CD4-positive, CD25-positive, alpha-beta regulatory T cell (primary cell): ENCODE measurements at places on chromosomes 1 and 21. TPM values are rescaled to one million over a fixed set of nuclear protein-coding genes. Genes with fewer than 3 reads are reported as not detected.
A peak's percentile ranks its signal among the peaks of the same experiment; 100 is the strongest.

DDX59 gene
- 25.9 TPM for total RNA-seq

SPRR2B gene
- total RNA-seq, result not detected

YOD1 gene
- total RNA-seq, result 10.8 TPM

NEXN gene
- 1.1 TPM for total RNA-seq

OR10Z1 gene
- total RNA-seq, result not detected

SLC22A15 gene
- 0.17 TPM for total RNA-seq

DNA sequence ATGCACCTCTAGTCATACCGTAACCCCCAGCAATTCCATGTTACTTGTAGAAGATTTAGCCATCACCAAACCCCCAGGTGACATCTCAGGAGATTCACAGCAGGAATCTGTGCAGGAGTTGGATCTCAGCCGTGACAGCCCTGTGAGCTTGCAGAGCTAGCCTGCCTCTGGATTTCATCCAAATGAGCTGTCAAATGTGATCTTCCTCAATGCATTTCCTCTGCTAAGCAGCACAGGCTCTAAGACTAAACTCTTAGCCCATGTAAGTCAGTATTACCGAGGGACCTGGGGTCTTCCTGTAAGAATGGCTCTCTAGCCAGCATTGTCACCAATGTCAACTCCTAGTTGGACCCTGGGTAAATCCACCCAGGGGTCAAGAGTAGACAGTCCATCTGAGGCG lies 41.7 kb downstream of the UMODL1 start:
- H3K27me3 ChIP-seq, result peaks cover 1% of the 10 kb centered on the region
- peaks cover 13% of the 10 kb centered on the region for H3K4me1 ChIP-seq
- no peak overlapping the region for H3K27ac ChIP-seq

DNA sequence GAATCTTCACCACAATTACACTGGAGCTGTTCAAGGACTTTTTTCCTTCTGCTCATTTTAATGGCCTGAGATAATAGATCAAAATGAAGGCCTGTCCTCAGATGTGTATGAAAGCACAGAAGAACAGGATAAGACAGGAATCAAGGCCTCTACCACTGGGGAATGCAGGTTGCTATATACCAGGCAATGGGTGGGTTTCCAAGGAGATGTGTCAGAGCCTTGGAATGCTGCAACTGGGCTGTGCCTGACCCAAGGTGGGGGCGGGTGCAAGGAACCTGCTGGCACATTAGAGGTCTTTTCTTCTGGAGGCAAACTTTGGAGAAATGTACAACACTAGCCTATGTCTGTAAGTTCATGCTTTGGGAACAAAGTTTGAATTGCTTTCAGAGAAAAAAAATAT lies 21.7 kb upstream of the LAMC2 start:
- H3K4me1 ChIP-seq, result no peaks in the 10 kb centered on the region
- no peaks in the 10 kb centered on the region for H3K27me3 ChIP-seq
- DNase-seq, result no peak
- H3K4me3 ChIP-seq, result no peak overlapping the region
- no peaks in the 10 kb centered on the region for H3K36me3 ChIP-seq

DNA sequence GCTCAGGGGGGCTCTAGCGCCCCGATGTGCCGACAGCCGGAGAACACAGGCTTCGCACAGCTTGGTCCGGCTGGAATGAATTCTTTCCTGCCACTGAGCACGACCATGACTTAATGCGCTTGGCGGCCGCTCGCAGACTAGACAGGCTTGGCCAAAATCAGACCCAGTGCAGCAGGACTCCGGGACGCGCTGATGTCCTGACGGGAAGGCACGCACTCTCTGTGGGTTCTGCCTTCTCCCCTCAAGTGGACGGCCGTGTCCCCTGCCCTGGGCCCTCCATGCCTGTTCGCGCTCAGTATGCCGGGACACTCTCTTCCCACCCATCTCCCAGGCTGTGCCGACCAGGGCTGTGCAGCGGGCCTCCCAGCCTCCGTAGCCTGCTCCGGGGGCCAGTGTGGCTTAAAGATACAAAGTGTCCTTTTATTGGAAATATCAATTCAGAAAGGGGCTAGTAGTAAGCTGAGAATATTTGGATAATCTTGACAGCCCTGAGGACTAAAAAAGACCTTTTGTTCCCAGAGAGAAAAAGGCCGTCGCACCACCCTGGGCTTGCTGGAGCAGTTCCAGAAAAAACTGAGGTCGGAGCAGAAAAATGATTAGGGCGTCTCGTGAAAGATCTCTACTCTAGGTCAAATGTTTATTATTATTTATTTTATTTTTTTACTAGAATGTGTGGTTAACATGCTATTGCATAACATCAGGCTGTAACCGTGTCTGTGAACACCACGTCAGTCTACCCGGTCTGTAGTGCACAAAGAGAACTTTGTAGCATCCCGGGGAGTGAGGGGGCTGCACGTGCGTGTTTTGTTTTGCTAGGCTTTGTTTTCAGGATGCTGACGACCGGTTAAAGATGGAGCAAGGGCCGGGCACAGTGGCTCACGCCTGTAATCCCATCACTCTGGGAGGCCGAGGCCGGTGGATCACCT lies 88.1 kb upstream of the ARHGEF16 start:
- no peaks in the 10 kb centered on the region for H3K27me3 ChIP-seq
- DNase-seq, result no peak
- no peak overlapping the region for H3K4me3 ChIP-seq
- H3K27ac ChIP-seq, result no peak overlapping the region
- H3K36me3 ChIP-seq, result no peaks in the 10 kb centered on the region

DNA sequence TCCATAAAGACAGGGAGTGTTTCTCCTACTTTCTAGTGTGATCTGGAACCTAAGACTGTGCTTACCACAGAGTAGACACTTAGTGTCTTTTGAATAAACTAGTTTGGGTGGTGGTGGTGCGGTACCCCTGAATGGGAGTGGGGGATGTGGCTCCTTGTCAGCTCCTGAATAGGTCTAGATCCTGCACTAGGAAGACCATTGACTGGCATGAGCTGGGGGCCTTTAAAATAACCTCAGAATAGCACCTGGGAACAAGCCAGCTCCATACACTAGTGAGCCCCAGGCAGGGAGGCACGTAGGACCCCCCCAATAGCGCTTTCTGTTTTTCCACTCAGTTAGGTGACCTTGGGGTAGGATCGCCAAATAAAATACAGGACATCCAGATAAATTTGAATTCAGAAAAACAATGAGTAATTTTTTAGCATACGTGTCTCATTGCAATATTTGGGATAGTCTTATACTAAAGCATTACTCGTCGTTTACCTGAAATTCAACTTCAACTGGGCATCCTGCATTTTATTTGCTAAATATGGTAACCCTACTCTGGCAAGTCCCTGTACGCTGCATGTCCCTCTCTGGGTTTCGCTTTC lies 45.6 kb downstream of the AZIN2 start:
- no peaks in the 10 kb centered on the region for H3K36me3 ChIP-seq
- H3K27me3 ChIP-seq, result no peaks in the 10 kb centered on the region
- peak overlapping the region; percentile 95 for H3K27ac ChIP-seq

DNA sequence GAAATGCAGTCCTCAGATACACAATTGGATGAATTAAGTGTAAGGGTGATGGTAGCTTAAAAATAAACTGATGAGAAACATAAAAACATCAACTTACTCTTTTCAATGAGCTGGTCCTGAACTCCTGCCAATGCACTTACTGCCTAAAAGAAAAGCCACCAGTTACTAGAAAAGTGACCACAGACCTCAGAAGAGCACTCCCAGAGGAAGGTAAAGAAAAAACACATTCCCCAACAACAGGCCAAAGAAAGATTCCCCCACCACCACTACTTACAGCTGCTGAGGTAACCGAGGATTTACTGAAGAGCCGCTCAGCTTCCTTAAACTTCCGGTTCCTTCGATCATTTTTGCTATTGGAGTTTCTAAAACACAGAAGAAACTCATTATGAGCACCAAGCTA lies 5.4 kb downstream of the MEAF6 start:
- H3K27me3 ChIP-seq, result no peaks in the 10 kb centered on the region
- no peak overlapping the region for H3K4me3 ChIP-seq
- no peak for DNase-seq
- H3K4me1 ChIP-seq, result peaks cover 27% of the 10 kb centered on the region
- no peak overlapping the region for H3K27ac ChIP-seq

- H3K27ac ChIP-seq, result no peak overlapping the region
- peaks cover 12% of the 10 kb centered on the region for H3K4me1 ChIP-seq
- no peaks in the 10 kb centered on the region for H3K27me3 ChIP-seq
These were observed 119.6 kb upstream of the ERRFI1 start for GRCh38 chr1:8145545-8146202.

GRCh38 chr1:4986306-4986705 lies 331.9 kb downstream of the AJAP1 start:
- no peak for DNase-seq
- no peaks in the 10 kb centered on the region for H3K4me1 ChIP-seq
- no peak overlapping the region for H3K4me3 ChIP-seq
- no peaks in the 10 kb centered on the region for H3K27me3 ChIP-seq

- DNase-seq, result peak; percentile 23
- H3K27ac ChIP-seq, result no peak within 1 kb of the TSS
- H3K36me3 ChIP-seq, result no peaks in the 10 kb centered on the region
- no peaks in the 10 kb centered on the region for H3K4me1 ChIP-seq
These were observed at the start of gene C2CD2 for GRCh38 chr21:41953831-41954653. TSS of gene C2CD2 (minus strand) at chr21:41954018. CDS start at chr21:41953648, 370 bp downstream.

GRCh38 chr1:17929224-17929623 lies 174.1 kb downstream of the ACTL8 start:
- no peak overlapping the region for H3K4me3 ChIP-seq
- H3K27me3 ChIP-seq, result no peaks in the 10 kb centered on the region
- no peaks in the 10 kb centered on the region for H3K4me1 ChIP-seq
- H3K27ac ChIP-seq, result no peak overlapping the region

DNA sequence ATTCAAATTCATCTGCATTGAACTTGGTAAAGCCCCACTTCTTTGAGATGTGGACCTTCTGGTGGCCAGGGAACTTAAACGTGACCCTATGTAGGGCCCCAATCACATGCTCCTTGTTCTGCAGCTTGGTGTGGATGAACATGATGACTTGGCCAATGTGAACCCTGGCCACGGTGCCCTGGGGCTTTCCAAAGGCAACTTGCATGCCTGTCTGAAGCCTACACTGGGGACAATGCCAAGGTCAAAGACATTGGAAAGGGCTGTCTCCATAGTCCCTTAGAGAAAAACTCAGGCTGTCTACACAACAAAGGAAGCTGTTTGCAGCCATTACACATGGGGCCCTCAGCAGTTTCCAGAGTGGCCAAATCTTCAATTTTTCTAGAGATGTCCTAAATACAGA lies 8.9 kb upstream of the VPS13D start:
- H3K27me3 ChIP-seq, result no peaks in the 10 kb centered on the region
- DNase-seq, result no peak
- no peak overlapping the region for H3K27ac ChIP-seq
- no peaks in the 10 kb centered on the region for H3K4me1 ChIP-seq
- no peaks in the 10 kb centered on the region for H3K36me3 ChIP-seq

DNA sequence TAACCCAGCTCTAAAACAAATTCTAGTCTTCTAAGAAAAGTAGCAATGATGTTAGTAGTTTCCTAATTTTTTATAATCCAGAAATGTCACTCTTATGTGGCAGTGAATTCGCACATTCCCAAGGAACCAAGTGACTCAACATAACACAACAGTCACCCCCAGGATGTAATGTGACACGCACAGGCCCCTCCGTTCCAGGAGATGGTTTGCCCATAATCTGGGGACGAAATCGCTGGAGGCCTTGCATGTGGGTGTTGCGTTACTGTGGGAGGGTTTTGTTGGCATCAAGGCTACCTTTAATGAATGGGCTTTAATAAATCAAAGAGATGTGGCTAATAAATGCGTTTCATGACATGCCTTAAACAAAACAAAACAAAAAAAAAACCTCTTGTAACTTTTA lies 50.9 kb downstream of the EVA1C start:
- H3K4me3 ChIP-seq, result no peak overlapping the region
- no peak overlapping the region for H3K27ac ChIP-seq
- H3K4me1 ChIP-seq, result no peaks in the 10 kb centered on the region
- H3K27me3 ChIP-seq, result no peaks in the 10 kb centered on the region

- DNase-seq, result no peak
- no peaks in the 10 kb centered on the region for H3K27me3 ChIP-seq
- no peak overlapping the region for H3K27ac ChIP-seq
- H3K4me3 ChIP-seq, result no peak overlapping the region
- H3K36me3 ChIP-seq, result peaks cover 11% of the 10 kb centered on the region
These were observed 126.6 kb downstream of the PRDM2 start for GRCh38 chr1:13826591-13826990.

DNA sequence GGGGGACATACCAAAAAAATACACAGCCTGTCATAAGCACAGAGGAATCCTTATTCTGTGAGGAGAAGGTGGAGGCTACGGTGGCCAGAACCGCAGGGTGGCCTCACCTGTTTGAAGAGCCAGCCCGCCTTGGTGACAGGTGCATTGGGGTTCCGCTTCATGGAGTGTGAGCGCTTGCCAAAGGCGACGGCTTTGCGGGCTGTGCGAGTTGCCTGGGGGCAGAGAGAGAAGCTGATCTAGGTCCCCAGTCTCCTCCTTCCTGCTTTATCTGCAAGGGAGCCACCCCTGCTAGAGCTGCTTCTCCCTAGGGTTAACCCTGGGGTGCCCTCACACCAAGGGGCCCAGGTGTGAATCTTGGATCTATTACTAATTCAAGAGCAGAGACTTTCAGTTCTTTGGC lies 54.3 kb upstream of the GOLT1A start:
- no peaks in the 10 kb centered on the region for H3K27me3 ChIP-seq
- no peak overlapping the region for H3K4me3 ChIP-seq
- no peak for DNase-seq
- H3K4me1 ChIP-seq, result no peaks in the 10 kb centered on the region
- no peak overlapping the region for H3K27ac ChIP-seq

DNA sequence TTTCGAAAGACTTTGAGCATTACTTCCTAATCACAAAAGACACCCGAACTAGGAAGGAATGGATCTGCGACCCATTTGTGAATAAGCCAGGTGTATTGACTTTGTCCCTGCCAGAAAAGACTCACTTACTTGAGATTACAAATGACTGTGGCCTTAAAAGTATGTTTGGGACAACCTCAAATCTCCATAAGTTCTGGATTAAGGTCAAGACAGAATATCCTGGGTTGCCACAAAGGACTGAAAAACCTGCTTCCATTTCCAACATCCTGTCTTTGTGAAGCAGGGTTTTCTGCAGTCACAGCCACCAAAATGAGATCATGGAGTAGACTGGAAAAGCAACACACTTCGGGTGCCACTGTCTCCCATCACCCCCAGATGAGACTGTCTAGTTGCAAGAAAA lies 537.4 kb upstream of the ZRANB2 start:
- H3K4me3 ChIP-seq, result no peak overlapping the region
- no peaks in the 10 kb centered on the region for H3K4me1 ChIP-seq
- H3K27ac ChIP-seq, result no peak overlapping the region
- DNase-seq, result no peak

- no peak for DNase-seq
- H3K27ac ChIP-seq, result no peak overlapping the region
- no peak overlapping the region for H3K4me3 ChIP-seq
- no peaks in the 10 kb centered on the region for H3K36me3 ChIP-seq
- H3K27me3 ChIP-seq, result peaks cover 4% of the 10 kb centered on the region
These were observed 129.3 kb upstream of the GJB5 start for GRCh38 chr1:34625521-34626015.

- no peaks in the 10 kb centered on the region for H3K36me3 ChIP-seq
- no peak overlapping the region for H3K4me3 ChIP-seq
- H3K4me1 ChIP-seq, result no peaks in the 10 kb centered on the region
These were observed 17.6 kb downstream of the RABIF start for GRCh38 chr1:202871367-202871766.

- no peaks in the 10 kb centered on the region for H3K36me3 ChIP-seq
- H3K27me3 ChIP-seq, result peaks cover 2% of the 10 kb centered on the region
- H3K4me3 ChIP-seq, result no peak overlapping the region
- no peaks in the 10 kb centered on the region for H3K4me1 ChIP-seq
- H3K27ac ChIP-seq, result no peak overlapping the region
- no peak for DNase-seq
These were observed 16.9 kb downstream of the CRB1 start for GRCh38 chr1:197284966-197285365.
